Foreskin fibroblast (primary cell): ENCODE measurements at places on chromosomes 6 and 20.
A peak's percentile ranks its signal among the peaks of the same experiment; 100 is the strongest.

- no peak for DNase-seq
Measured at GRCh38 chr6:40692337-40692736, 105.2 kb upstream of the LRFN2 start.

GRCh38 chr6:108710030-108710429 lies 138.2 kb upstream of the ARMC2 start:
- no peak for DNase-seq

DNA sequence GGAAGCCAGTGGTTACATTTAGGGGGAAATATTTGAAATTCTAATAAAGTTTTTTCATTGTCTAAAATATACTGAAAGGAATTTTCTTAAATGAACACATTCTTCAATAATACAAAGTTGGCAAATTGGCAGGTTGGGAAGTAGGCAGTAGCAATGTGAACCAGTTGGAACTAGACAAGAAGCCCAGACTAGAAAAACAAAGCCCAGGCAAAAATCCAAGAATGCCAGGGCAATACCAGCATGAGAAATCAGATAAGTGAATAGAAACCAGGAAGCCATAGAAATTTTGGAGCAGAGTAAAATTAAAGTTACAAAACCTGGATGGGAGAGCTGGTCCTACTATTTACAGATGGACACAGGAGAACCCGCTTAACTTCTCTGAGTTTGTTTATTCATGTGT lies 52.2 kb downstream of the TPBG start:
- no peak for DNase-seq

GRCh38 chr20:20407891-20408805 lies 40.2 kb downstream of the INSM1 start:
- DNase-seq, result peak; percentile 63

DNA sequence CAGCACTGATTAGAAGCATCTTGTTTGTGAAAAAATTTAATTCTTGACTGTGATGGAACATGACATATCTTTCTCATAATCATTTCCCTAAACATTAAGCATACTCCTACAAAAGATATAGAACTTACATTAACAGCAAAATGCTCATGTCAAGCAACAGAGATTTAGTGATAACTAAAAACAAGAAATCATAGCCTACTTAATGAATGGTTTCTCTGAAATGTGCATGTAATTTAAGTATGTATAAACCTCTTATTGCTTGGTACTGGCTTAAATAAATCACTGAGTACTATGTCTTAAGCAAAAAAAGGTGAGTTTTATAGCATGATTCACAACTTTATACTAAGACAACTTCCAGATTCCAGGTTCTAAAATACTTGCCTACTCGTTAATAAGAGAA lies 9.3 kb downstream of the ROMO1 start:
- DNase-seq, result no peak

GRCh38 chr6:170367241-170367640 lies 60.7 kb downstream of the FAM120B start:
- DNase-seq, result no peak

DNA sequence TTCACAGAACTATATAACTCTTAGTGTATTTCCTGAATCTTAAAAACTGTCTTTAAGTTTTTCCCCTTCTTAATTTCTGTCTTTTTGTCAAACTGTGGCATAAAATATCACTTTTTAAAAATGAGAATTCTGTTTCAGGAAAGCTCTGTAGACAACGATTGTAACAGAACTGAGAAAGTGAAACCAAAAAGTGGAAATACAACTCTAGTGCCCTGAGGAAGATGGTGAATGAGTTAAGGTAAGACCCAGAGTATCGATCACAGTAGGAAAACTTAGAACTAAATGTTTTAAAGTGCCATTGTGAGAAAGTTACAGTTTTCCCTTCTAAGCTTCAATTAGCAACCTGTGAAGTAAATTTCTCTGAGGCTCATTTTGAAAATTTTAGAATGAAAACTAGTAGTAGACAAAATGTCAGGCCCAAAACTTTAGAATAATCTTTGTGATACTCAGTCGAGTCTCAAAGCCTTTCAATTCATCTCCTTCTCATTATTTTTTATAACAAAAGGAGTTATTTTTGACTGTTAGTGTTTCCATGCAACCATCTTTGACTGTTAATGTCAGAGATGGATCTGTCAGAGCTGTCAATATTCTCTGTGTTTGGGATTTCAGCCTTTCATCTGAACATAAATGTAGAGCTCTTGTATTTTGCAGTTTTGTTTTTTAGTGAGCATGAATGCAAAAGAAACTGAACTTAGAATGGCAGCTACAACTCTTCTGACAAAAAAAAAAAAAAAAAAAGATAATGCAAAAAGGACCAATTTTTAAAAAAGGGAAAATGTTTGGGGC lies 19.0 kb upstream of the TRDN start:
- no peak for DNase-seq

- no peak for DNase-seq
Measured at GRCh38 chr6:19446570-19446969, 390.6 kb upstream of the ID4 start.

GRCh38 chr6:144723431-144723830 lies 438.3 kb downstream of the UTRN start:
- DNase-seq, result no peak

DNA sequence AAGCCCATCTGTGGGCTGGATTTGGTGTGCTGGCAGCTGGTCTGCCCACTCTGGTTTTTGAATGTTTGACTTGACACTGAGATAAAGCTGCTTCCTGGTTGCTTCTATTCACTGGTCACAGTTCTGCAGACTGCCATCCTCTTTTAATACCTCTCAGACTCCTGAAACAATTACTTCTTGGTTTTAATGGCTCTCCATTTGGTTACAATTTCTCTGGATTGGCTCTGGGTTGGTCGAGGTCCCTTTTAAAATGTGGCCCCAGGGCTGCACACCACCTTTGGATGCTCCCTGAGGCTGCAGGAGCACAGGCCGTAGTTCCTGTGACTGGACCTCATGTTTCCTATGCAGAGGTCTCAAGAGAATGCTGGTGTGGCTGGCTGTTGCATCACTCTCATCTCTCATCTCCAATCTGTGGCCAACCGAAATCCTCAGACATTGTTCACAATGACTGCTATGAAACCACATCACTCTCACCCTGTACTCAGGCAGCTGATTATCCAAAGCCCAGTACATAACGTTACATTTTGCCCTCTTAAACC lies 98.5 kb downstream of the INSM1 start:
- peak; percentile 72 for DNase-seq

DNA sequence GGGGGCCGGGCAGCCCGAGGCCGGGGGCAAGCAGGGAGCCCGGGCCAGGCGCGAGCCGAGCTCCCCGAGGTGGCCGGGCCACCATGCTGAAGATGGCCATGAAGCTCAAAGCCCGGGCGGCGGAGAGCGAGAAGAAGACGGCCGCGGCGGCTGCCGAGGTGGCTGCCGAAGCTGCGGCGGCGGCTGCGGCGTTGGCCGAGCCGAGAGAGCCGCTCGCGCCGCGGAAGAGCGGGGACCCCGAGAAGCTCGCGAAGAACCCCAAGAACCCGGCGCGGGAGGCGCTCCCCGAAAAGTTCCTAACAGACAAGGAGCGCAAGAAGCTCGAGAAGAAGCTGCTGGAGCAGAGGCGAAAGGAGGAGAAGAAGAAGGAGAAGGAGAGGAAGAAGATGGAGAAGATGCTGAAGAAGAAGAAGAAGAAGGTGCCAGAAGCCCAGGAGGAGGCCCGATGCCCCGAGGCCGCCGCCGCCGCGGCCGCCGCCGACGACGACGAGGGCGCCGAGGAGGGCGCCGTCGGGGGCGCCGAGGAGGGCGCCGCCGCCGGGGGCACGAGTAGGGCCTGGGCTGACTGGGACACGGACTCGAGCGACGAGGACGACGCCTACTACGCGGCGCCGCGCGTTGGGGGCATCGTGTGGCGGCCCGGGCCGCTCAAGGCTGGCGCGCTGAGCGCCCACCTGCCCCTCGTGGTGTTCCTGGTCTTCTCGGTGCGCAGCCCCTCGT lies 37.4 kb downstream of the GNAS start:
- DNase-seq, result no peak

DNA sequence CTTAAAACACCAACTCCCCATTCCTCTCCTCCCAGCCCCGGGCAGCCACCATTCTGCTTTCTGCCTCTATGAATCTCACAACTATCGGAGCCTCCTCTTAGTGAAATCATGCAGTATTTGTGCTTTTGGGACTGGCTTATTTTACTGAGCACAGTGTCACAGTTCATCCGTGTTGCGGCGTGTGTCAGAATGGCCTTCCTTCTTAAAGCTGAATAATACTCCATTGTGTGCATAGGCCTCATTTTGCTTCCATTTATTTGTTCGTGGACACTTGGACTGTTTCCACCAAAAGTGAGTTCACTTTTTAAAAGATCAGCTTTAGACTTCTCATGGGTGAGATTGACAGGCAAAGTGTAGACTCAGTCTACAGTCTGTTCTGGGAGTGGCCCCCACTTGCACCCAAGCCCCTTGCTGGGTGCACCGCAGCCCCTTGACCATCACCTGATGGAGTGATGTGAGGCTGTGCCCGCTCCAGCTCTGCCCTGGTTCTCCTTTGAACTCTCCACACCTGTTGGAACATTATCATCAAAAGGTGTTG lies 12.6 kb downstream of the DUSP22 start:
- no peak for DNase-seq

DNA sequence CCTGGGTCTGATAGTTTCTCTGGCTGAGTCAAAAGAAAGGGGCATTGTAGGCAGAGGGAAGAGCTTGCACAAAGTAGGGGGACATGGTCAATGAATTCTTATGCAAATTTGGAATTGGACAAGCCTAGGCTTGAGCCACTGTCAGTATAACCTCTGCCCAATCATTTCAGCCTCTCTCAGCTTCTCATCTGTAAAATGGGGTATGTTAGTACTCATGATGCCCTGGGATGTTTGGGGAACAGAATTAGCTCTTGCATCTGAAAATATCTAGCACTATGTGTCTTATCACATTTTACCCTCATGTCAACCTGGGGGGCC lies 148.6 kb downstream of the DHX35 start:
- no peak for DNase-seq

- DNase-seq, result peak; percentile 46
Measured at GRCh38 chr6:153013438-153013837, 10.9 kb upstream of the MTRF1L start.

DNA sequence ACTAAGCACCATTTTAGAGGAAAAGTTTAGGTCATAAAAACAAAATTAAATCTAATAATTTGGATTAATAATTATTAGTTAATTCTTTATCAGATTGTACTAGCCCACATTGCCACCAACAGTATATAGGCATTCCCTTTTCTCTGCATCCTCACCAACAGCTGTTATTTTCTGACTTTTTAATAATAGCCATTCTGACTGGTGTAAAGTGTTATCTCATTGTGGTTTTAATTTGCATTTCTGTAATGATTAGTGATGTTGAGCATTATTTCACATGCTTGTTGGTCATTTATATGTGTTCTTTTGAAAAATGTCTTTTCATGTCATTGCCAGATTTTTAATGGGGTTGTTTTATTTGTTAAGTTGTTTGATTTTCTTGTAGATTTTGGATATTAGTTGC lies 319.1 kb upstream of the SYNCRIP start:
- no peak for DNase-seq

DNA sequence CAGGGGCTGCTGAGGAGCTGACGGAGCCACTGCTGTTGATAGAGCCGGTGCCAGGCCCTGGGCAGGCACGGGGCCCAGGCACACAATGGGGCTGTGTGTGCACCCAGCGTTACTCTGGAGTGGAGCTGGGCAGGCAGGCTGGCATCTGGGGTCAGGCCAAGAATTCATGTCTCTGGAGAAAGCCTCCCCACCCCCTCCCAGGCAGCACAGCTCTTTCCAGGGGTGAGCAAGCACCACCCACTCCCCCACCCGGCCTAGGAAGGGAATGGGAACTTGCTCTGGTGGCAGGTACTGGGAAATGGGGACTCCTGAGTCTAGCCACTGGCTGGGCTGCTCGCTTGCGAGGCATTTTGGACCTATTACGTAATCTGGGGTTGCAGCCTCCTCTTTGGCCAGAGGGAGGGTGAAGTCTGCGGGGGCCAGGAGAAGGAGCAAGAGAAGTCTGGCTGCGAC lies 22.7 kb downstream of the TFEB start:
- DNase-seq, result no peak

DNA sequence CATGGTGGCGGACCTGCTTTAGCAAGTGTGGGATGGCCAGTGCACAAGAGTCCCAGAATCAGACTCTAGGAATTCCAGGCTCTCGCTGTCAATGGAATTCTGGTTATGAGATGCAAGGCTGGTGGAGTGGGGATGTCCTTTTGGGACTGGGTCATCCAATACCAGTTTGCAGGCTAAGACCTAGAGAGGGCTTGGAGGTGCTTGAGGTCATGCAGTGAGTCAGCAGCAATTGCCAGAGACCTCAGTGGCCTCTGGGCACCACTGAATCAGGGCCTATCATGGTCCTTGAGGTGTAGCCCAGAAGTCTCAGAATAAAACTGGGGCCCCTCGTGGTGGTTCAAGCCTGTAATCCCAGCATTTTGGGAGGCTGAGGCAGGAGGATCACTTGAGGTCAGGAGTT lies 1.4 kb upstream of the SCRT2 start:
- no peak for DNase-seq

- no peak for DNase-seq
Measured at GRCh38 chr20:22752324-22752723, 168.0 kb upstream of the FOXA2 start.

DNA sequence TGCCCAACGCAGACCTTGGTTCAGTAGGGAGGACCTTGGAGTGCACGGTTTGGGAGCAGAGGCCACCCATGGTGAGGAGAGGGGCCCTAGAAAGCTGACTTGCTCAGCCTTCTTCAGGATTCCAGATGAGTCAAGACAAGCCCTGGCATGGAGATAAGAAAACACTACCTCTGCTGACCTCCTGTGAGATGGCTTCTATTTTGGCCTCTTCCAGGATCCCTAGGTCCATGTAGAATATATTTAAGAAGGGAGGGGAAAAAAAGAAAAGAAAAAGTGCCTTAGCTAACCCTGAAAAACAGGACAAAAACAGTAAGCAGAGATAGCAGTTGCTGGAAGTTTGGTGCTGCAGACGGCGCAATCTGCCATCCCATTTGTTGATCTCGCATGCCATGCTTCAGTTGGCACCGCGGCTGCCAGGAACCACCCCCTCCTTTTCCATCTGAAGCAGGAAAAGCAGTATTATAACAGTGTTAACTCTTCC lies 100.0 kb downstream of the ARMC2 start:
- peak; percentile 64 for DNase-seq

- peak; percentile 13 for DNase-seq
Measured at GRCh38 chr6:41288030-41288753, 1.7 kb upstream of the TREM1 start.

DNA sequence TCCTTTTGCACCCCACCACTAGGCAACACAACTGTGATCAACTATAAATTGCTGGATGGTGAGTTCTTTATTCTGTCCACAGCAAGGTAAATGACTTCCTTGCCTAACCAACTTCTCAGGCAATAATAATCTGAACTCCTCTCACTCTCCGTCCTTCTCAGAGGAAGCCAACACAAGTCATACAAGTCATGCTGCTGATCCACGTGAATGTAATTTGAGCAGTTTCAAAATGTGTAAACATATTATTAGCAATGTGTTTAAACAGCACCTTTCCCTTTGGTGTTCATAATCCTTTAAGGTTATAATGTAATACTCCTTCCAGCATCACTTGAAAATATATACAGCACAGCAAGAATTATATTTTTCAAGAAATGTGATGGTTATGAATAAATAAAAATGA lies 127.9 kb downstream of the QRSL1 start:
- DNase-seq, result no peak

- peak; percentile 50 for DNase-seq
Measured at GRCh38 chr6:85675030-85675819, 32.5 kb upstream of the SYNCRIP start.

GRCh38 chr6:161318456-161318855 lies 44.6 kb upstream of the AGPAT4 start:
- no peak for DNase-seq
